ENCODE measurements at places on chromosomes 1 and 21. TPM values are rescaled to one million over a fixed set of nuclear protein-coding genes. Genes with fewer than 3 reads are reported as not detected.

Gene TFF1
- not detected for total RNA-seq

- peaks cover 12% of the 10 kb centered on the region for H3K4me1 ChIP-seq
- no peaks in the 10 kb centered on the region for H3K27me3 ChIP-seq
- no peak overlapping the region for H3K27ac ChIP-seq
- DNase-seq = no peak
- H3K36me3 ChIP-seq = peaks cover 11% of the 10 kb centered on the region
- H3K4me3 ChIP-seq = no peak overlapping the region
Measured at GRCh38 chr1:53949023-53949990, 3.2 kb downstream of the LRRC42 start.

DNA sequence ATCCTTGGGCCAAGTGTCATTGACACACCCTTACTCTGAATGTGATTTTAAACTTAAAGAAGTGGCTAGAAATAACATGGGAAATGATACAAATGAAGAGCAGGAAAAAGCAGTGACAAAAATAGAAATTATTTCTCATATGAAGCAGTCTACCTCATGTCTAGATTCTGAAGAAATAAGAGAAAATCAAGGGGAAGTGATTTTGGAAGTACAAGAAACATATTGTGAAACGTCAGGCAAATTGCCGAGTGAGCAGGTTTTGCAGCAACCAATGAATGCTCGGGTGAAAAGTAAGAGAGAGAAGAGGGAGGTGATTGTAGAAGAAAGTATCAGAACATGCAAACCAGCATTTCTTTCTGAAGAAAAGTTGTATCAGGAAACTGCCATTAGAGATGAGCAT, 130.7 kb downstream of the MACF1 start:
- no peak overlapping the region for H3K4me3 ChIP-seq
- no peak for DNase-seq
- no peaks in the 10 kb centered on the region for H3K4me1 ChIP-seq
- H3K27me3 ChIP-seq = no peaks in the 10 kb centered on the region
- no peak overlapping the region for H3K27ac ChIP-seq

Gene XKR8
- 8.2 TPM for total RNA-seq

- H3K27ac ChIP-seq = no peak overlapping the region
- peak; percentile 54 for DNase-seq
- H3K36me3 ChIP-seq = no peaks in the 10 kb centered on the region
- H3K4me3 ChIP-seq = no peak overlapping the region
- no peaks in the 10 kb centered on the region for H3K4me1 ChIP-seq
Measured at GRCh38 chr1:1200876-1201810, 5.2 kb downstream of the TNFRSF18 start.

Gene AIM2
- total RNA-seq = 4.6 TPM

DNA sequence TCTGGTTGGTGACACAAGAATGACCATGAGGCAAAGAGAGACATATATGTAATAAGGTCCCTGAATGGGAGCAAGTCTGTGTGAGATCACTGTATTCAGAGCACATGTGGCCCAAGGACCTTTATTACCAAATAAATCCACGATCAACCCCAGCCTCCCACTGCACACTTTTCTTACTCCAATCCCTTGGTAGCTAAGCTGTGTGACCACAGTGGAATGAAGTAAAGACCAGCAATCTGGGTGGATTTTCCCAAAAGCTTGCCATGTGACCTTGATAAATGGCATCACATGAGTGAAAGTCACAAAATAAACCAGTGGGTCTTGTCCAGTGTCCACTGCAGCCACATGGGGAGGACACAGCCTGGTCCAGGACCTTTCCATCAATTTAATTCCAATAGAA, 36.7 kb upstream of the TLR5 start:
- no peak overlapping the region for H3K4me3 ChIP-seq
- H3K27me3 ChIP-seq = no peaks in the 10 kb centered on the region
- no peaks in the 10 kb centered on the region for H3K4me1 ChIP-seq
- no peaks in the 10 kb centered on the region for H3K36me3 ChIP-seq
- no peak for DNase-seq

DNA sequence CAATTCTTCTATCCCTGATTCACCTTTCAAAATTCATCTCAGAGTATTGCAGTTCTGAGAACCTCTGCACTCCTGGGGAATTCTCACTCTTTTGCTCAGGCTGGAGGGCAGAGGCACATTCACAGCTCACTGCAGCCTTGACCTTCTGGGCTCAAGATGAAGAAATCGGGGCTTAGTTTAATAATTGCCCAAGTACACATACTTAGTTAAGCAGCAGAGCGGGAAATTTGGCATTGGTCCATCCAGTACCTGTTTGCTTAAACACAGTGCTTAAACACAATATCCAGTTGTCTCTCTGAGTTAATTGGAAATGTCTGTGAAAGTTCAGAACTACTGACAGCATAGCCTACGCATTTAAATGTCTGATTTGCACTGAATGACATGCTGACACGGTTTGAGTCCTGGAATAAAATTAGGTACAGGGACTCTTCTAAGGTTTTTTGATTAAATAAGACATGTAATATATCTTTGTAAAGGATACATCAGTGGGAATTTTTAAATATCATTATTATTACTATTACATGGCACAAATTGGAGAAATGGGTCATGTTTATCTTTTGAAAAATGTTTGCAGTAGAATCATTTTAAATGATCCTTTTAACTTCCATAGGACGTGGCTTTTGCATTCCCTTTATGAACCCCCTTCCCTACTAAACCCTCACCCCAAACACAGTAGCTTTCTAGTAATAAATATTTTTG, 337.4 kb downstream of the SRGAP2C start:
- no peaks in the 10 kb centered on the region for H3K4me1 ChIP-seq
- H3K36me3 ChIP-seq = no peaks in the 10 kb centered on the region
- peak; percentile 62 for DNase-seq
- no peak overlapping the region for H3K4me3 ChIP-seq

Gene CHIA
- total RNA-seq = not detected

DNA sequence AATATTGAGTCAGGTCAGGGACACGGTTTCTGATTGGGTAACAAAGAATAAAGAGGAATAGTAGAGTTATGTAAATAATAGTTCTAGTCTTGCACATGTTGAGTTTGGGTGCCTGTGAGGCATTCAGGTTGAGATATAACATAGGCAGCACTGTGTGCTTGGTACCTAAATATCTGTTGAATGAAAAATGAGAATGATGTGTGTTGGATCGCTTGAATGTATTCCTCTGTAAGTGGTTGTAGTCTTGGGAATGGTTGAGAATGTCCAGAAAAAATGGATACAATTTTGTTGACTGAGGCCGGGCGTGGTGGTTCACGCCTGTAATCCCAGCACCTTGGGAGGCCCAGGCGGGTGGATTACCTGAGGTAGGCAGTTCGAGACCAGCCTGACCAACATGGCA, 116.3 kb upstream of the HNRNPU start:
- no peaks in the 10 kb centered on the region for H3K36me3 ChIP-seq
- no peak overlapping the region for H3K4me3 ChIP-seq
- no peaks in the 10 kb centered on the region for H3K4me1 ChIP-seq
- DNase-seq = no peak

- H3K4me3 ChIP-seq = peak overlapping the region; percentile 74
- DNase-seq = no peak
- peak overlapping the region; percentile 100 for H3K27ac ChIP-seq
- H3K27me3 ChIP-seq = no peaks in the 10 kb centered on the region
- peaks cover 4% of the 10 kb centered on the region for H3K36me3 ChIP-seq
Measured at GRCh38 chr1:179881642-179882252, 338 bp upstream of the TOR1AIP1 start.

GRCh38 chr1:27033043-27033746, 20.5 kb upstream of the TENT5B start:
- no peak overlapping the region for H3K4me3 ChIP-seq
- no peaks in the 10 kb centered on the region for H3K27me3 ChIP-seq
- no peak overlapping the region for H3K27ac ChIP-seq
- H3K36me3 ChIP-seq = no peaks in the 10 kb centered on the region
- peaks cover 8% of the 10 kb centered on the region for H3K4me1 ChIP-seq

Gene GNAT2
- total RNA-seq = not detected

- H3K4me1 ChIP-seq = no peaks in the 10 kb centered on the region
- no peak for DNase-seq
- no peak overlapping the region for H3K27ac ChIP-seq
- H3K36me3 ChIP-seq = no peaks in the 10 kb centered on the region
- H3K4me3 ChIP-seq = no peak overlapping the region
- H3K27me3 ChIP-seq = no peaks in the 10 kb centered on the region
Measured at GRCh38 chr1:210499956-210500355, 171.3 kb downstream of the HHAT start.

Gene FHAD1
- 4.2 TPM for total RNA-seq

Gene MAP3K21
- 21.6 TPM for total RNA-seq

Gene TFF3
- total RNA-seq = 22.4 TPM

- no peaks in the 10 kb centered on the region for H3K27me3 ChIP-seq
- no peak for DNase-seq
- H3K36me3 ChIP-seq = no peaks in the 10 kb centered on the region
- H3K27ac ChIP-seq = no peak overlapping the region
- H3K4me3 ChIP-seq = no peak overlapping the region
Measured at GRCh38 chr21:35408401-35408800, 359.3 kb upstream of the RUNX1 start.

Gene CA14
- total RNA-seq = 0.35 TPM

Gene MYCL
- 4.2 TPM for total RNA-seq

GRCh38 chr1:224211206-224211962, 28.3 kb downstream of the DEGS1 start:
- no peaks in the 10 kb centered on the region for H3K36me3 ChIP-seq
- no peak overlapping the region for H3K4me3 ChIP-seq
- no peak for DNase-seq
- no peaks in the 10 kb centered on the region for H3K27me3 ChIP-seq
- no peak overlapping the region for H3K27ac ChIP-seq
- peaks cover 15% of the 10 kb centered on the region for H3K4me1 ChIP-seq

Gene AVPR1B
- total RNA-seq = 0.69 TPM

- no peak for DNase-seq
- H3K4me1 ChIP-seq = no peaks in the 10 kb centered on the region
Measured at GRCh38 chr1:227299688-227300087, 18.6 kb downstream of the CDC42BPA start.

GRCh38 chr1:157369808-157370521, 182.3 kb downstream of the FCRL5 start:
- no peaks in the 10 kb centered on the region for H3K27me3 ChIP-seq
- no peaks in the 10 kb centered on the region for H3K36me3 ChIP-seq
- DNase-seq = peak; percentile 63

GRCh38 chr1:233935297-233935868, 30.9 kb downstream of the SLC35F3 start:
- DNase-seq = no peak
- no peaks in the 10 kb centered on the region for H3K36me3 ChIP-seq
- no peak overlapping the region for H3K27ac ChIP-seq
- H3K27me3 ChIP-seq = no peaks in the 10 kb centered on the region
- H3K4me1 ChIP-seq = no peaks in the 10 kb centered on the region

DNA sequence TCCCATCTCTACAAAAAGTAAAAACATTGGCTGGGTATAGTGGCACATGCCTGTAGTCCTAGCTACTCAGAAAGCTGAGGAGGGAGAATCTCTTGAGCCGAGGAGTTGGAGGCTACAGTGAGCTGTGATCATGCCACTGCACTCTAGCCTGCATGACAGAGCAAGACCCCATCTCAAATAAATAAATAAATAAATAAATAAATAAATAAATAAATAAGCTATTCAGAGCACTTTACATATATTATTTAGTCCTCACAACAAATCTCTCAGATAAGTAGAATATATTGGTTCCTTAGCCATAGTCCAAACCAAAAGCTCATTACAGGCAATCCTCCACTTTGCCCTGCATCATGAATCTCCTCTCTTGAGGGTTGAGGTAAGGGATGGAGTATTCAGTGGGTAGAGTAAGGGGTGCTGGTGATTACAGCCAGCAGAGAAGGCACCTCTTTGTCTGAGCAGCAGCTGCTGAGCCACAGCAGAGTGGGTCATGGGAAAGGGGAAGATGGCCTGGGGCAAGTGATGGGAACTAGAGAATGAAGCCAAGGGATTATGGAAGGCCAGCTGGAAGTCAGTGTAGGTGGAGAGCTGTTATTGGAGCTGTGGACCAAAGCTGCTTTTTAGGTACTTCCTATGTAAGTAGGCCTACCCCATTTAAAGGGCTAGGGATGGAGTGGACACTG, 115.5 kb upstream of the ZNF644 start:
- H3K27ac ChIP-seq = no peak overlapping the region
- H3K36me3 ChIP-seq = no peaks in the 10 kb centered on the region
- H3K4me3 ChIP-seq = no peak overlapping the region

GRCh38 chr21:46193829-46194373, 9.6 kb upstream of the SPATC1L start:
- H3K4me3 ChIP-seq = no peak overlapping the region
- H3K36me3 ChIP-seq = peaks cover 28% of the 10 kb centered on the region
- H3K27ac ChIP-seq = no peak overlapping the region
- H3K4me1 ChIP-seq = no peaks in the 10 kb centered on the region
- H3K27me3 ChIP-seq = no peaks in the 10 kb centered on the region

DNA sequence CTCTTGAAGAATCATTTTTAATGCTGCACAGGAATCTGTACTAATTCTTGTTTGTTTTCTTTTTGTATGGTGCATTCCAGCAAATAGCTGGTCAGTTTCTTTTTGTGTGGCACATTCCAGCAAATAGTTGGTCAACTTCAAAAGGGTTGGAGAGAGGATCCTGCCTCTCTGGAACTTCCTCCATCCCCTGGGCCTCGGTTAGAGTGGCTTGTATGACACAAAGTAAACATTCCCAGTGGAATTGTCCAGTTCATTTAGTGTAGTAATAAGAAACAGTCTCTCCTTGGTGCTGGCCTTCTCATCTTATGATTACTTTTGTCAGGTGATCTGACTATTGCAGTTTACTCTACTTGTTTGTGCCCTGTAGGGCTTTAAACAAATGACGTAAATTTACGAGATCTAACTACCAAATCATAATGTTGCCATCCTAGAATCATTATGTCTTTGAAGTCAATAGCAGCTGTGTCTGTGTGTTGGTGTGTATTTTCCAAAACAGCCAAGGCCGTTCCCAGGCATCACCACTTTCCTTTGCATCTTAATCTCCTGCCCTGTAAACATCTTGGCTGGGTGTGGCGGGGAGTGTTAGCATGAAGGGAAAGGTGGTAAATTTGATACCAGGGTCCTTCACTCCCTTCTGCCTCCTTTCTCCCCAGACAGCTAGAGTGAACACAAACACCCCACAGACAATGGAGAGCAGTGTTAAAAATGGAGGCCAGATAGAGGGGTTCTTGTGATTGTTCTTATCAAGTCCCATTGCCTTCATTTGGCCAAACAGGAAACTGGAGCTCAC, 77.9 kb downstream of the CDC7 start:
- H3K36me3 ChIP-seq = no peaks in the 10 kb centered on the region
- H3K27ac ChIP-seq = no peak overlapping the region
- no peaks in the 10 kb centered on the region for H3K27me3 ChIP-seq
- no peak overlapping the region for H3K4me3 ChIP-seq
- H3K4me1 ChIP-seq = no peaks in the 10 kb centered on the region

- no peak for DNase-seq
- no peak overlapping the region for H3K27ac ChIP-seq
- H3K4me3 ChIP-seq = no peak overlapping the region
- no peaks in the 10 kb centered on the region for H3K36me3 ChIP-seq
- peaks cover 9% of the 10 kb centered on the region for H3K4me1 ChIP-seq
Measured at GRCh38 chr1:62107923-62108322, 86.7 kb upstream of the L1TD1 start.
